ENCODE measurements at places on chromosomes 4 and X.

DNA sequence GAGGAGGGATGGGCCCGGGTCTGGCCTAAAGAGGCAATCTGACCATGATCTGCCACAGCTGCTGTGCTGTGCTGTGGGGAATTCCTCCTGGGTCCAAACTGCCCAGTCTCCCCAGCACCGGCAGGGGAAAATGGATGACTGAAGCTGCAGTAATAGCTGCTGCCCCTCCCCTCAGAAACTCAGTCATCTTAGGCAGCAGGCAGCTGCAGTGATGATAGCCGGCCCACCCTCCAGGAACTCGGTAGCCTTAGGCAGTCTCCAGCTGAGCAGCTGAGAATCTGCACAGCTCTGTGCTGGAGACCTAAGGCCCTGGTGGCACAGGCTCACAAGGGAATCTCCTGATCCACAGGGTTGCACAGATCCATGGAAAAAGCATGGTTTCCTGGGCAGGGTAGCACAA lies 113.4 kb upstream of the USP38 start:
- no peak for DNase-seq

DNA sequence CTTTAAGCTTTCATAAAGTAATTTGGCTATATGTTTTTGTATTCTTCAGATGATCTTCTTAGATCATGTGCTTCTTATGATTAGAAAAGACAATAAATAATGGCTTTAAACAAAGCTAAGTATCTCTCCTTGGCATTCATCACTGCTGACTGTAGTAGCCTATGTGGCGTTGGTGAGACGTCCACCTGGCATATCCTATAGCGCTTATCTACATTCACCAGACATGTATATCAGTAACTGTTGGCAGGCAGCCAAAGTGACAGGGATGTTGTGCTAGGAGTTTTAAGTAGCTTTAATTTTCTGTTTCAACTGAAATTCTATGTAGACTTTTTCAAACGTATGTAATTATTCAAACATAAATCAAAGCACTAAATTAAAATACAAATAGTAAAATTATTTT lies 276.4 kb downstream of the IL15 start:
- DNase-seq, result peak; percentile 76

GRCh38 chr4:15239866-15240265 lies 188.0 kb upstream of the C1QTNF7 start:
- DNase-seq, result no peak

- no peak for DNase-seq
These were observed 116.3 kb downstream of the SHROOM4 start for GRCh38 chrX:50697691-50698090.

DNA sequence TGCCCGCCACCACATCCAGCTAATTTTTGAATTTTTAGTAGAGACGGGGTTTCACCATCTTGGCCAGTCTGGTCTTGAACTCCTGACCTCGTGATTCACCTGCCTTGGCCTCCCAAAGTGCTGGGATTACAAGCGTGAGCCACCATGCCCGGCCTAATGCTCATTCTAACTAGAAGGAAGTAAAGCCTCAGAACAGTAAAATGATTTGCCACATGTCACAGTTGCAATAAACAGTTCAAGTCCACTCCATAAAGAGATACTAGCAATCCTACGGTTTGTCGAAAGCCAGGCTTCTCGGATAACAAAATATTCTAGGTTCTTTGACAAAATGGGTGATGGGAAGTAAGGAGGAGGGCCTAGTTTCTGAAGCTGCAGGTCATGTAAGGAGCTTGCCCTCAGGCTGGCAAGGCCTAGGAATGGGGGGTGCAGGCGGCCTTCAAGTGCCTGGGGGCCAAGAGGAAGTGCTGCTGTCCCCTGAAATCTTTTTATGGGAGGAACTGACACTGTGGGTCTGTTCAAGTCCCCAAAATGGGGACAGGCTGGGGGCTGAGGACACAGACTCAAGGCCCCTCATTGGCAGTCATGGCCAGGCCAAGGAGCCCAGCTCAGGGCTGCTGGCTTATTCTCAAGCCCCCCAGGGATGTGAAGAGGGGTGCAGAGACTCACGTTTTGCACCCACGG lies 31.8 kb upstream of the ACSL1 start:
- no peak for DNase-seq

DNA sequence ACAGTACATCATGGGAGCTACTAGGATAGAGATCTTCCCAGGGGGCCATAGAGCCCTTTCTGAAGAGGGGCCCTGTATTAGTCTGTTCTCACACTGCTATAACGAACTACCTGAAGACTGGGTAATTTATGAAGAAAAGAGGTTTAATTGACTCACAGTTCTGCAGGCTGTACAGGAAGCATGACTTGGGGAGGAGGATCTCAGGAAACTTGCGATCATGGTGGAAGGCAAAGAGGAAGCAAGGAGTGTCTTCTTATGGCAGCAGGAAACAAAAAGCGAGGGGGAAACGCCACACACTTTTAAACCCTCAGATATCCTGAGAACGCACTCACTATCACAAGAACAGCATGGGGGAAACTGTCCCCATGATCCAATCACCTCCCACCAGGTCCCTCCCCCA lies 4.2 kb upstream of the SLC9A6 start:
- no peak for DNase-seq

DNA sequence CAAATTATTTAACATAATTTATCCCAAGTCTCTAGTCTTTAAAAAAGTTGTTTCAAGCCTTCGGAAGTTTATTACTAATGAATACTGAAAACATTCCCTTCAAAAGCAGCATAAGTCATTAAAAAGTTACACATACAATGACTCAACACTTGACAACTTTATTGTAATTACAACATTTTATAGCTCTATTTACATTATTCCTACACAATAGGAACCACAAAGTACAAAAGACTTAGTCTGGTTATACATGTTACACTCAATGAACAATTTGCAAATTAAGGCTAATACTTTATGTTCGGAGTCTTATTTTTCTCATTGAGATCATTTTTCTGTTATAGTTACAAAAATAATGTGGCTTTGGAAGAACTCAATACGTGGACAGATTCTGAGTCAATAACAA lies 114.4 kb upstream of the POF1B start:
- no peak for DNase-seq

GRCh38 chrX:153761863-153762262 lies 2.2 kb upstream of the PLXNB3 start:
- DNase-seq, result no peak

GRCh38 chr4:13212936-13213335 lies 271.2 kb downstream of the RAB28 start:
- no peak for DNase-seq

GRCh38 chr4:176320340-176320975 lies 692 bp downstream of the SPCS3 start:
- peak; percentile 74 for DNase-seq

- DNase-seq, result no peak
These were observed 11.7 kb downstream of the MFAP3L start for GRCh38 chr4:170014359-170015011.

DNA sequence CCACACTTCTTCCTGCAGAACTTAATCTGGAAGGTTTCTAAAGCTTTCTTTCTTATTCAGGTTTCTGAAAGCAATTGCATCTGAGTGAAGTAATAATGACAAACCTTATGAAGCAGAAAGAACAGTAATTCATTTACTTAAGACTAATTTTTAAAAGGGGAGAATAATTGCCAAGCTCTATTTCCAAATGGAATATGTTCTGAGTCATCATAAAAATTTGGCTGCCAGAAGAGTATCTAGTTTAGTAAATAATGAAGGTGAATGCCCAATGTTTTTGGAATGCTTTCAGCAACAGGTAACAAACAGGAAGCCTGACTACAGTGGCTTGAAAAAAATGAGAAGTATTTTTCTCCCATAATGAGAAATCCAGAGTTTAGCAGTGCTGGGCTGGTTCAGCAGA lies 227.3 kb upstream of the TET2 start:
- no peak for DNase-seq

DNA sequence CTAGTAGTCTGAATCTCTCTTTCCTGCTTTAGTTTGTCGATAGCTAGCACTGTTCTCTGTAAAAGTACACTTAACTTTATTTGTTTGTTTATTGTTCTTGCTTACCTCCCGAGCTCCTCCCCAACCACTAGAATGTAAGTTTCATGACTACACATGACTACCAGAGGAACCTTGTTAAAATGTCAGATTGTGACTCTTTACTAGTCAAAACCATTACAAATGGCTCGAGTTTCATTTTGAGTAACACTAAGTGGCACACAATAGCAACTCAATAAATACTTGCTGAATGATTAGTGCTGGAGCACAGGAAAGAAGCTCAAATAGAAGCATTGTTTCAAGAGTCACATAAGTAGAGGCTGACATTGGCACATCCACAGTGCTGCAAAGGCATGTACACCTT lies 116.1 kb downstream of the MAPK10 start:
- no peak for DNase-seq

- no peak for DNase-seq
These were observed 270.4 kb downstream of the LDB2 start for GRCh38 chr4:16627999-16628398.

DNA sequence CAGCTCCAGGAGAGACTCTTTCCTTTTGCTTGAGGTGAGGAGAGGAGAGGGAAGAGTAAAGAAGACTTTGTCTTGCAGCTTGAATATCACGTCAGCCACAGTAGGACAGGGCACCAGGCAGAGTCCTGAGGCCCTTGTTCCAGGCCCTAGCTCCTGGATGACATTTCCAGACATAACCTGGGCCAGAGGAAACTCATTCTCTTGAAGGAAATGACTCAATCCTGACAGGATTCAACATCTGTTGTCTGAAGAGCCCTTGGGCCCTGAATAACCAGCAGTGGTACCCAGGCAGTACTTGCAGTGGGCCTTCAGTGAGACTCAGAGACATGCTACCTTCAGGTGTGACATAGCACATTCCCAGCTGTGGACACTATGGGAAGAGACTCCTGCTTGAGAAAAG lies 62.8 kb downstream of the FGF16 start:
- DNase-seq, result no peak

DNA sequence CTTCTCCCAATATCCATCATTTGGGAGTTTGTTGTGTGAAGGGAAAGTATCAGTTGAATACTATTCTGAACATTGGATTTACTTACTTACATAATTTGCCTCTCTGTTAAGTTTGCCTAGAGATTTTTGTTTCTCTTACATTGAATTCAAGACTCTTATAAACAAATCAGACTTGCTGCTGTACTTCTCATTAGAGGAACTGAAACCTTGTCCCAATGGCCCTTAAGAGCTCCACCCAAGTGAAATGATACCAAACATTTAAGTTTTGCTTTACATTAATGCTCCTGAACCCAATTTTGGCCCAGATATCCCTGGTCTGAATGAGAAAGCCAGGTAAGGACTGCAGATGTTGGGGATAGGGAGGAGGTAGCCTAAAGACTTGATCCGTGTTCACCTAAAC lies 32.0 kb downstream of the HAND2 start:
- DNase-seq, result no peak

DNA sequence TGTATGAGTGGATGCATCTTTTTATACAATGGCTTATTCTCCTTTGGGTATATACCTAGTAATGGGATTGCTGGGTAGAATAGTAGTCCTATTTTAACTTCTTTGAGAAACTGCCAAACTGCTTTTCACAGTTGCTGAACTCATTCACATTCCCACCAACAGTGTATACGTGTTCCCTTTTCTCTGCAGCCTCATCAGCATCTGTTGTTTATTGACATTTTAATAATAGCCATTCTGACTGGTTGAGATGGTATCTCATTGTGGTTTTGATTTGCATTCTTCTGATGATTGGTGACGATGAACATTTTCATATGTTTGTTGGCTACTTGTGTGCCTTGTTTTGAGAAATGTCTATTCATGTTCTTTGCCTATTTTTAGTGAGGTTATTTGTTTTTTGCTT lies 687.0 kb upstream of the EPHA5 start:
- DNase-seq, result no peak

DNA sequence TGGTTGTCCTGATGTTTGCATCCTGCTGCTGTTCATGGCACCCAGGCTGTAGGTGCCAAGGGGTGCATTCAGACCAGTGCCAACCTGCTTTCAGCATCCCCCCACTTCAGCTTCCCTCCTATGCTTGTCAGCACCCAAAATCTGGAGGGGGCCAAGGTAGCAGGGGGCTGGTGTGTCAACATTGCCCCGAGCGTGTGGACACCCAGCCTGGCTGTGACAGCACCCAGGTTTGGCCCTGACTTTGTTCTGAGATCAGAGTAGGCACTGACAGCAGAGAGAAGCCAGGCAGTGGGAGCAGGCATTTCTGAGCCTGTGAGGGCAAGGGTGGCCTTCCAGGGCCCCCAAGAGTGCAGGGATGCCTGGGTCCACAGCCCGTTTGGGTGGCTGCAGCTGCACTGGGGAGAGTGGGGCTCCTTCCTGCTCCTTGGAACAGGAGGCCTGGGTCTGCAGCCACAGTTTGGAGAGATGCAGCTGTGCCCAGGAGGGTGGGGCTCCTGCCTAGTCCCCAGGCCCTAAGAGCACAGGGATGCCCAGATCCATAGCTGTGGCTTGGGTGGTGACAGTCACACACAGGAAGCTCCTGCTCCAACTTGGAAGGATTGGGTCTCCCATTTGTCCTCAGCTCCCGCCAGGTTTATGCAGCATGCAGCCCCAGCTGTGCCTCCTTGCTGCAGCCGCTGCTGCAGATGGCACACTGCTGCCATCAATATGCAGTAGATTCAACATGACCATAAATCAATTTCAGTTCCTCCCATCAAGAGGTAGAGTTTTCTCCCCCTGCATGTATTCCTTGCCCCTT lies 12.3 kb upstream of the PPM1K start:
- DNase-seq, result no peak

Data from hematopoietic multipotent progenitor cell treated with erythropoietin and hydrocortisone succinate and interleukin-3 and kit ligand, for 15 days (in vitro differentiated cells).